Sigmoid colon (tissue), 7 donors: ENCODE measurements at places on chromosomes 7 and 10. TPM values are rescaled to one million over a fixed set of nuclear protein-coding genes. Genes with fewer than 3 reads are reported as not detected.
A peak's percentile ranks its signal among the peaks of the same experiment; 100 is the strongest.

DNA sequence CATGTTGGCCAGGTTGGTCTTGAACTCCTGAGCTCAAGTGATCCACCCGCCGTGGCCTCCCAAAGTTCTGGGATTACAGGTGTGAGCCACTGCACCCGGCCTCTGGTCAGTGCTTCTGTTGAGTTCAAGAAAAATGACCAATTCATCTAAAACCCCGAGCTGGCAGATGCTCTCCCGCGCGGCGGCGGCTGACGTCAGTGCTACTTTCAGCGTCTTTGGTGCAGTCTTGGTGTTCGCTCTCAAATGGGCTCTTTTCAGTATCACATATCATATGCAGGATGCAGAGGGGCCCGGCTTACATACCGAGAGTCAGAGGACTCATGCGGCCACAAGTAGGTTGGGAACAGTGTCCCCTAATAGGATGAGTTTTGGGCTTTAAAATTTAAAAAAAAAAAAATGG, 125.9 kb downstream of the CUX1 start:
- DNase-seq = peak; percentile 57

GRCh38 chr7:33805630-33806233, 99.6 kb upstream of the BMPER start:
- DNase-seq = no peak

DNA sequence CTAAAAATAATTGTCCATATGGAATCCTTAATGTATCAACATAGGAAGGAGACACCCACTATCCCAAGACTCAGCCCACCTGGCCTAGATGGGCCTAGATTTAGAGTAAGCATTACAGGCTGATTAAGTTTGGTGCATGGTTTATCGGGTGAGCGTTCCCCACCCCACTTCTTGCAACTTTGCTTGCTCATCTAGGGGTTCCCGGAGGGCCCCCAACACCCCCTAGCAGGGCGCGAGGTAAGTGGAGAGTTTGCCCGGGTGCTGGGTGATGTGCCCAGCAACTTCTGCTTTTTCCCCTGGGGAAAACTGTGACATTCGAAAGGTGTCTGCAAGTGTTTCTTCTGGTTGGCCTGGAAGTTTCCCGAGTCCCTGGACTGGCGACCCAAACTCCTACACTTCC, 31.7 kb downstream of the SKIDA1 start:
- DNase-seq = no peak

- peak; percentile 48 for DNase-seq
These were observed 79.2 kb downstream of the GLRX3 start for GRCh38 chr10:130215151-130215930.

DNA sequence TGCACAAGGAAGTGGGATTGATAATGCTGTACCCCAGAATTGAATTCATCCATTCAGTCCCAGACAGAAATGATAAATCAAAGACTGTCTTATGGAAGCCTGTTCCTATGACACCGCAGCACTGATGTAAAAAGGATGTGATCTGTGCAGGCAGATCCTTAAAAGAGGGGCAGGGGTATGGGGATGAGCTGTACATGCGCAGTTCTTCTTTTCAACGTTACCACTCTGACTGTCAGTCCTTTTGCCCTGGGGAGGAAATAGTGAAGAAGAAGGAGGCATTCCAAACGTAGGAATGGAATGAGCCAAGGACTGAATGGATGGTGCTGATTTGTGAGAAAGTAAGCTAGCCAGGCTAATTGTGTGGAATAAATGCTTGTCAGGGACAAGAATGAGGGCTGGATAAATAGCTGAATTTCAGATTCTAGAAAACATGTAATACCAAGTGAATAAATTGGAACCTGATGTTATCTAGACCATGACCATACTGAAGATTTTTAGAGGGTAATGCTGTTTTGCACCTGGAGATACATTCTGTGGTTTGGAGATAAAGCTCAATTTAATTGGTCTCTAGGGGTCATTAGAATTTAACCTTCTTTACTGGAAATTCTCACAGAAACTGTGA, 509.3 kb downstream of the SORCS3 start:
- no peak for DNase-seq

MSMB gene
- not detected for total RNA-seq

RNF148 gene
- total RNA-seq = not detected
